Substantia nigra (tissue), 51 donors: ENCODE measurements at places on chromosomes 1 and 21.

DNA sequence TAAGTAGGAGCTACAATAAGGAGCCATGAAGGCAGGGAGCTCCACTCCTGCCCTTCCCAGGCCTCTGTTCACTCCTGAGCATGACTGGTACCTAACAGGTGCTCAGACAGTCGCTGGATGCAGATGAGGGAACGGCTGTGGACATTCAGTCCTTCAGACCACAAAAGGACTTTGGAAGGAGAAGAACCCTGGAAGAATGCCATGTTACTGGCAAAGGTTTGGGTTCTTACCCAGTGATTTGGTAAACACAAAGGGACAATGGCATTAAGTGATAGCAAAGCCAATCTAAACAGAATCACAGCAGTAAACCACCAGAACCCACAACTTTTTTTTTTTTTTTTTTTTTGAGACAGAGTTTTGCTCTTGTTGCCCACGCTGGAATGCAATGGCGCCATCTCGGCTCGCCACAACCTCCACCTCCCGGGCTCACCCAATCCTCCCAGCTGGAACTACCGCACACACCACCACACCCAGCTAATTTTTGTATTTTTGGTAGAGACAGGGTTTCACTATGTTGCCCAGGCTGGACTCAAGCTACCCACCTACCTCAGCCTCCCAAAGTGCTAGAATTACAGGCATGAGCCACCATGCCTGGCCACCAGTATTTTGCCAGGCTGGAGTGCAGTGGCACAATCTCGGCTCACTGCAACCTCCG, 7.5 kb upstream of the CBR3 start:
- no peak for DNase-seq

DNA sequence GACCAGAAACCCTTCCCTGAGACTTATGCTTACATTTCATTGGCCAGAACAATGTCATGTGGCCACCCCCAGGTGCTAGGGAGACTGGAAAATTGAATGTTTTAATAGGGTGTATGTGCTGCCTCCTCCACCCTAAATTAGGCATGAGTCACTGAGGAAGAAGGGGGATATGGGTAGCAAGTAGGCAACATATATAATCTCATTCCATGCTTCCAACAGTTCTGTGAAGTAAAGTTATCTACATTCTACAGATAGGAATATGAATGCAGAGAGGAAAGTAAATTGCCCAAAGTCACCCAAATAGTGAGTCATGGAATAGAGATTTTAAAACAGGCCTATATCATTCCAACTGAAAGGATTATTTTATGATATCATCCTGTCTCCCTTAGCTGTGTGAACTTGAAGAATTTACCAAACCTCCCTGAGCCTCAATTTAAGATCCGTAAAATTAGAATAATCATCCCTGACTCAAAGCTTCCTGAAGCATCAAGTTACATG, 168.6 kb upstream of the FGGY start:
- no peak for DNase-seq

- no peak for DNase-seq
These were observed 30.4 kb downstream of the RAP1GAP start for GRCh38 chr1:21638531-21639341.

DNA sequence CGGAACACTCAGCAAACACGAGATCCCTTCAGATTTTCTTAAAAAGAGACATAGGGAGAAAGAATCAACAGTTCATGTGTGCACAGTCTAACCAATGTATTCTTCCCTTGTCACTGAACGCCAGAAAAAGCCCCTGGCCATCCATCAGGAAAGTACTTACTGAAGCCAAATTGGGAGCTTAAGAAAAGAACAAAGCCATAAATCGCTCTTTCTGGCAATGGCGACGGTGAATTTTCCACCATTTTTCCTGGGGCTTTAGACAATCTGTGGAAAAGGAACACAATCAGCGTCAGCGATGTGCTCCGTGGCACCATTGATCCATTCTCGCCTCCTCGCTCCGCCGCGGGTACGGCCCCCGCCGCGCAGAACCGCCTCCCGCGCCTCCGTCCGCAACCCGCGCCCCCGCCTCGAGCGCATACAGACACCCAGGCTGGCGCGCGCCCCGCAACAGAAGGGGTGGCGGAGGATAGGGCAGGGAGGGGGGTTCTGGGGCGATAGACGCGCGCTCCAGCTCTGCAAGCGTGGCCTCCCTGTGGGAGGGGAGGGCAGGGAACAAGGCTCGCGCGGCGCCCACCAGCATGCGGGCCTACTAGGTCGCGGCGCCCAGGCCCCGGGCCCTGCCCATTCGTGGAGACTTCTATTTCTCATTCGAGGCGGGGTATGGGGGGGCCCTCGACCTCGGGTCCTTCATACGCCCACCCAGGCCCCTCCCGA, 440 bp downstream of the PIGP start:
- peak; percentile 85 for DNase-seq

GRCh38 chr1:114755006-114755931, 2.5 kb downstream of the CSDE1 start:
- DNase-seq = no peak

DNA sequence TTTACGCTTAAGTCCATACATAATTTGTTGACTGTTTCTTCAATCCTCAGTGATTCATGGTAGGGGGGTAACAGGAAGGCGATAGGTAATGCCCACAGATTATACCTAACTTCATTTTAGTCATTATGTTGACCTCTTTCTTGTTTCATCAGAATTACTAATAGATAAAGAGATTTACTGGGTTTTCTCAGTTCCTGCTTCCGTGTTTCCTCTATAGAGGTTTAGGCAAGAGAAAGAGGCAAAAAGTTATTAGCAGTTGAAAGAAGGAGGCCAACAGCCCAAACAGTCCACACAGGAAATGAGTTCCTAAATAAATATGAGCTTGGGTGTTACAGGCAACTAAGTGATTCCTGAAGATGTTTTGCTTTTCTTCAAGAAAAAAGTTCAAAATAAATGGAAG, 17.9 kb upstream of the CLCA1 start:
- no peak for DNase-seq

DNA sequence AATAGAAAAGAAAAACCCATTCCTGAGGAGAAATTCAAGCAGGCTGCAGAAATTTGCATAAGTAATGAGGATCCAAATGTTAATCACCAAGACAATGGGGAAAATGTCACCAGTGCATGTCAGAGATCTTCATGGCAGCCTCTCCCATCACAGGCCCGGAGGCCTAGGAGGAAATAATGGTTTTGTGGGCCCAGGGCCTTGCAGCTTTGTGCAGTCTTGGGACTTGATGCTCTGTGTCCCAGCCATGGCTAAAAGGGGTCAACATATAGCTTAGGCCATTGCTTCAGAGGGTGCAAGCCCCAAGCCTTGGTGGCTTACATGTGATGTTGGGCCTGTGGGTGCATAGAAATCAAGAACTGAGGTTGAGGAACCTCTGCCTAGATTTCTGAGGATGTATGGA, 22.7 kb downstream of the RAB3GAP2 start:
- no peak for DNase-seq

DNA sequence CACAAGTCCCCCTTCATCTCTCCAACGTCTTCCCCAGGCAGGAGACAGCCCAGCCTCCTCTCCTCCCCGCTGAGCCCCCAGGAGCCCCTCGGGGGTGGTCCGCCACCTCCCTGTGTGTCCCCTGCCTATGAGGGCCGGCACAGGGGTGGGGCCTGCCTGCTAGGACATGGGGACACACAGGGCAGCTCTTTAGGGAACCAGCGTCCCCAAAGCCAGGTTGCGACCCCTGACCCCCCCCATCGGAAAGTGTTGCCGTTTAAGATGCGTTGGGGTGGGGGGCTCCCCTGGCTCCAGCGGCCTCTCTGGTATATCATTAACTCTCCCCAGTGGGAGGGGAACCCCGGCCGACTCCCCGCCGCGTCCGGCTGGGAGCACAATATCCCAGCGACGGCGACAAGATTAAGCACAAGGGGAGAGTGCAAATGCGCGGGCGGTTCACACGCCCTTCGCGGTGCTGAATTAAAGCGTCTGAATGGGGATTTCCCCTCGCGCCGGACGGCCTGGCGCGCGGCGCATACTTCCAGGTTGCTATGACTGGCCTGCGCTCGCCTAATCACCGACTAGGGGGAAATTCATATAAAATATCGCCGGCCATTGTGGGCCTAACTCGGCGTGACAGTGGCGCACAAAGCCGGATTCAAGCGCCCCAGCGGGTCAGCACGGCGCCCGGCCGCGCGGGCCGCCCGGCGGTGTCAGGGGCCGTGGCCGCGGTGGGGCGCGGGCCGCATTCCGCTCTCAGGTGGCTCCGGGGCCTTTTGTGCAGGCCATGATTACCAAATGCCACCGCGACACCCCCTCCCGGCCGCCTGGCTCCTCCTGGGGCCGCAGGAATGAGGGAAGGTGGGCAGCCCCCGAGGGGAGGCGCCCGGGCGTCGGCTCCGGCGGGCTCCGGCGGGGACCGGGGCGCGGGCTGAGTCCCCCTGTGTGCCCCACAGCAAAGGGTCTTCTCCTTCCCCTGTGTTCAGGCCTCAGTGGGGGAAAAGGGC, 30.9 kb downstream of the WNT3A start:
- no peak for DNase-seq

GRCh38 chr1:156356262-156356874, 12.6 kb upstream of the RHBG start:
- no peak for DNase-seq

DNA sequence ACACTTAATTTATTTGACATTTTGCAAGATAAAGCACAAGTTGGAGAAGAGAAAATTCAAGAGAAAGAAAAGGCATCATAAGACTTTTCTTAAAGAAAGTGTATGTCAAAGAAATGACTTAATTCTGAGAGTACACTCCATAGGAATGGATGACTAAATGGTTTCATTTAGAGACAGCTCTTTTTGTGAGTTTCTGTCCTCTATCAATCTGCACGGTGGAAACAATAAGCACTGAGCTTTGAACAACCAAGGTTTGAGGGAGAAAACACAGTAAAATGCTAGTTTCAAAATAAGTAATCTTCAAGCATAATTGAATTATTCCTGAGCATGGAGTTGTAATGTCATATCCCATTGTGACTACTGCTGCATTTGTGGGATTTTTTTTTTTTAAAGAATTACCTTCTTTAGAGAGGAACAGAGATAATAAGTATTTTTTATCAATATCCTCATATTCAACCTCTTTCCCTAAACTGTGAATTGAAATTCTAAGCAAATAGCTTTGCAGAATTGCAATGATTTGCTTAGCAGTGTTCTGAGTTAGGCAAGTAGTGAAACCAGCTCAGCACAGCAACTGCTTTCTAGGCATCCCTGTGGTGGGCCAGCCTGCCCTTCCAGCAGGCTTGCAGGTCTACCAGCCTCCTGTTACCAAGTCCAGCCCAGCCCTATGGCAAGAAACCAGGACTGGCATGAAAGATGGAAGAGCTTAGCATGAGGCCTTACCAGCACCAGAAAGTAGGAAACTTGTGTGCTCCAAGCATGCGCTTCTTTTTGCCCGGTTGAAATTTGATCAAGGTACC, 38.2 kb downstream of the KCNJ6 start:
- no peak for DNase-seq

- no peak for DNase-seq
These were observed 16.7 kb downstream of the AMPD2 start for GRCh38 chr1:109636201-109636952.

- no peak for DNase-seq
These were observed 124.6 kb downstream of the PEX14 start for GRCh38 chr1:10599194-10599861.

DNA sequence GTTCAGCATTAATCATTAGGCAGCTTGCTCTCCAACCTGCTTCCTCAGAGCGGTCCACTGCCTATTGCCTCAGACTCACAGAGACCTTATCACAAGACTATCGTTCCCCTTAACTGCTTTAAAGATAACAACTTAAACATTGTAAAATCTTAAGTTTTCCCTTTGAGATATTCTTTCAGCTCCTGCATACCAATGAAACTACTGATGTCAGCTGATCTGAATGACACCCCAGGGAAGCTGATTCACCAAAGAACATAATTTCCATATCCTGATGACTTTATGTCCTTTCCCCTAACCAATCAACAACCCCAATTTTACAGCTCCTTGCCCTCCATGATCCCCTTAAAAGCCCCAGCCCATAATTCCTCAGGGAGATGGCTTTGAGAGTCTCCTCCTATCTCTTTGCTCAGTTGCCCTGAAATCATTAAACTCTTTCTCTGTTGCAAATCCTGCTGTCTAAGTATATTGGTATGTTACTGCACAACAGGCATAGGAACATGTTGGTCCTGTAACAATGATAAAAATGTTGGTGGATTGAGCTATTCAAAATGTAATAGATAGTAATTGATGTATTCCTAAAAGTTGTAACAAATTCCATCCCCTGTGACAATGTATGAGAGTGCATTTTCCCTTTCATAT, 621.4 kb upstream of the RGS18 start:
- no peak for DNase-seq

- no peak for DNase-seq
These were observed 88.2 kb upstream of the SLC25A33 start for GRCh38 chr1:9451081-9451480.
